CMK (cell line): ENCODE measurements at places on chromosomes 12 and 14.

DNA sequence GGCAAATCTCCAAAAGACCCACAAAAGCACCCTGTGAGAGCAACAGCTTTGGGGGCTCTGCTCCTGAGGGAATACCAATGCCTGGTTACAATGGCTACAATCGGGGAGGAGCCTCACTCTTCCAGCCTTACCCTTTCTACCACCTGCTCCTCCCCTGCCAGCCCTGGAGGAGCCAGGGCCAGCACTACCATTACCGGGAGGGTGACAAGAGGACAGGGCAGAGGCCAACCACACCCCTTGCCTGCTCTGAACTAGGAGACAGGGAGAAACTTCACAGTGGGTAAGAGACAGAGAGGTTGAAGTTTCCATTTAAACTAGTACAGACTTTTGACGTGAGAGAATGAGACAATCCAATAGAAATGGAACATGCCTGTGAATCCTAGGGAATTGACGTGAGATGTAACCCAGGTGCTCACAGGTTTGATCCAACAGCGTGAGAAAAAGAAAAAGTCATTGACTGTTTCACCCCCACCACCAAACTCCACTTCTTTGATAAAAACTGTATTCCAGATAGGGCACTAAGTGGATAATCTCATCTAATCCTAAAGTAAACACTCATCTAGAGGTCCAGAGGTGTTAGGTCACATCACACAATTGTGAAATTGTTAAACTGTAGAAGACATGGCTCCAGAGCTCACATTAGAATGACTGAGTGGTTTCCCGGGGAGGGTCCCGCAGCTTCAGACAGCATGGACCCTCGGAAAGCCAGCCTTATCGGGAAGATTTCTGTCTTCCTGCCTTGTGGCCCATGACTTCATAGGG, 8.4 kb upstream of the TC2N start:
- DNase-seq = no peak

DNA sequence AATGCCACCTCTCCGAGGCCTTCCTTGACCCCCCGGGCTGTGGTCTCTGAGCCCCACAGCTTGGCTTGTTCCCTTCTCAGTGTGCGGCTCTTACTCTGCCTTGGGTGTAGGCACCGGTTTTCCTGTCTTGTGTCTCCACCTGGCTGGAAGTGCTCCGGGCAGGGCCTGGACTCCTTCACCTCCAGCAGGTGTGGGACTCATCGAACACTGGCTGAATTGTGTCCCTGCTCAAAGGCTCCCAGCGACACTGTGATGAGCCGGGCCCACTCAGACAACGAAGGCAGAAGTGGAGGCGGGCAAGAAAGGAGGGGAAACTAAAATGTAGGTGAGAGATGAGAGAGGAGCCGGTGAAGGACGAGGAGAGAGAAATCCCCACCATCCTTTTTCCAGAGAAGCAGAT, 18.0 kb downstream of the TMEM63C start:
- DNase-seq = no peak

- DNase-seq = no peak
Observed at GRCh38 chr12:42568952-42569915, 20.3 kb downstream of the PRICKLE1 start.

DNA sequence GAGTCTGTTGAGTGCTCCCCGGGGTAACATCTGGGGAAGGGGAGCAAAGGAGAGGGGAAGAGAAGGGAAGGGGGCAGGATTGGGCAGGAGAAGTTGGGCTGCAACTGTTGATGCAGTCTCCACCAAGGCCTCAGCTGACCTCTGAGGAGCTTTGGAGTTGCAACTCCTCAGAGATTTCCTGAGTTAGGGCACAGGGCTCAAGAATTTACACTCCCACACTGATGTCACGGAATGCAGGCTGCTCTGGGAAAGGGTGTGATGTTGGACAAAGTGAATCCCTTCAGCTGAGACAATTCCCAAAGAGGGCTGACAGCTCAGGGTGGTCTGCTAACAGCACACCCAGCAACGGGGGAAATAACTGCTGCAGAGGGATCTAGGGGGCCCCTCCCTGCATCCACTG, 295.6 kb downstream of the PCNX1 start:
- DNase-seq = no peak

GRCh38 chr14:63922696-63923421, 70.1 kb downstream of the SYNE2 start:
- no peak for DNase-seq
